Activated CD4-positive, alpha-beta T cell treated with anti-CD3 and anti-CD28 coated beads, Interleukin-2, amount 10 ng/mL, durations not matched to agents 7 days and 5 days (primary cell): ENCODE measurements at places on chromosomes 7 and 10.

DNA sequence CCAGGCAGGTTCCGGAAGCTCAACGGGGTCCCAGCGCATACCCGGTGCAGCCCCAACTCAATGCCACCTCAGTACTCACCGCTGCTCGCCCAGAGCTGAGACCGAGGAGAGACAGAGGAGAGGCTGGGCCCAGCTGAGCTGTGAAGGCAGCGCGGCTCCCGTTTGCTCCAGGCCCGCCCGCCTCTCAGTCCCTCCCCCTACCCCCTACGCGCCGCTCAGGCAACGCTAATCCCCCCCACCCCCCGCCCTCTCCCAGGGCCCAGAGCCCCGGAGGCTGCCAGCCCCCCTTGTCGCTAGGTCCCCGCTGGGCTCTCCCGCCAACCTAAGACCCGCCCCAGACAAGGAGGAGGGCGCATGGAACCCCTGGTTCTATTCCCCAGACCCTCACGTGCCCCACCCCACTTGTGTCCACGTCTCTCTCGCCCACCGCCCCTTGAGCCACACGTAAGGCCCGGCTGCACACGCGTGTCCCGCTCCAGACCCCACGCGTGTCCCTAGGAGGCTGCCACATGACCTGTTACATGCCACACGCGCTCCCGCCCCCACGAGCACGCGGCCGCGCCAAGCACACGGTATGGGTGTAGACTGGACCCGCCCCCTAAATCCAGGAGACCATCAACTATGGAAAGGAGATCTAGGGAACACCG lies at the start of gene PSD:
Gene PSD (minus strand): TSS at position 164 of the 647 bp plus-strand sequence. CDS start 1,747 bp downstream, outside the sequence.
- peaks cover 19% of the 10 kb centered on the region for H3K27me3 ChIP-seq
- no peak for DNase-seq
- H3K27ac ChIP-seq: no peak within 1 kb of the TSS

GRCh38 chr7:37534893-37535610 lies 86.4 kb upstream of the ELMO1 start:
- no peaks in the 10 kb centered on the region for H3K4me1 ChIP-seq
- DNase-seq: no peak
- H3K4me3 ChIP-seq: no peak overlapping the region
- H3K27me3 ChIP-seq: peaks cover 11% of the 10 kb centered on the region

GRCh38 chr10:49005270-49005669 lies 65.6 kb upstream of the LRRC18 start:
- no peak overlapping the region for H3K27ac ChIP-seq
- H3K36me3 ChIP-seq: no peaks in the 10 kb centered on the region
- H3K27me3 ChIP-seq: no peaks in the 10 kb centered on the region
- H3K4me1 ChIP-seq: no peaks in the 10 kb centered on the region

GRCh38 chr10:121368347-121369025 lies 229.8 kb downstream of the FGFR2 start:
- DNase-seq: no peak
- H3K27ac ChIP-seq: no peak overlapping the region
- H3K4me3 ChIP-seq: no peak overlapping the region
- no peaks in the 10 kb centered on the region for H3K36me3 ChIP-seq
- no peaks in the 10 kb centered on the region for H3K4me1 ChIP-seq
- H3K27me3 ChIP-seq: no peaks in the 10 kb centered on the region

DNA sequence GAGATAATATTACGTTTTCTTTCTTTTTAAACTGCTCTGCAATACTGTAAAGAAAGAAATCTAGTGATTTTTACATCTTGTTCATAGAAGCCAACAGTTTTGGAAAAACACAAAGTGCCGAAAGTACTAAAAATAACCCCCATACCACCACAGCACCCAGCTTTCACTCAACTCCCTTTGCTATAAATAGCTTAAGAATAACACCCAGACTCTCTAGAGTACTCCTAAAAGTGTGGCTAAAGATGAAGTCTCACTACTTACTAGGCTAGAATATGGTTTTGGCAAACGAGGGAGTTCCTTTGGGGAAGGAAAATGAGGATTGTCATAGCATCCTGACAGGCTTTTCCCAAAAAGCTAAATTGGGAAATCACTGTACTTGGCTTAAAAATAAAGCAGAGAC lies 151.8 kb upstream of the ANK3 start:
- peaks cover 10% of the 10 kb centered on the region for H3K4me1 ChIP-seq
- H3K4me3 ChIP-seq: no peak overlapping the region
- DNase-seq: no peak
- H3K27ac ChIP-seq: no peak overlapping the region
- peaks cover 6% of the 10 kb centered on the region for H3K36me3 ChIP-seq

- no peaks in the 10 kb centered on the region for H3K4me1 ChIP-seq
- no peaks in the 10 kb centered on the region for H3K36me3 ChIP-seq
- H3K27ac ChIP-seq: no peak overlapping the region
- DNase-seq: no peak
These were observed 53.1 kb downstream of the PRF1 start for GRCh38 chr10:70549351-70549961.
